ENCODE measurements at places on chromosomes 16 and 17.

GRCh38 chr17:57676543-57676942, 68.6 kb downstream of the CCDC182 start:
- DNase-seq, result no peak

GRCh38 chr17:32331243-32332040, 10.5 kb downstream of the C17orf75 start:
- no peak for DNase-seq

GRCh38 chr17:10294180-10294579, 78.6 kb downstream of the MYH13 start:
- DNase-seq, result no peak

DNA sequence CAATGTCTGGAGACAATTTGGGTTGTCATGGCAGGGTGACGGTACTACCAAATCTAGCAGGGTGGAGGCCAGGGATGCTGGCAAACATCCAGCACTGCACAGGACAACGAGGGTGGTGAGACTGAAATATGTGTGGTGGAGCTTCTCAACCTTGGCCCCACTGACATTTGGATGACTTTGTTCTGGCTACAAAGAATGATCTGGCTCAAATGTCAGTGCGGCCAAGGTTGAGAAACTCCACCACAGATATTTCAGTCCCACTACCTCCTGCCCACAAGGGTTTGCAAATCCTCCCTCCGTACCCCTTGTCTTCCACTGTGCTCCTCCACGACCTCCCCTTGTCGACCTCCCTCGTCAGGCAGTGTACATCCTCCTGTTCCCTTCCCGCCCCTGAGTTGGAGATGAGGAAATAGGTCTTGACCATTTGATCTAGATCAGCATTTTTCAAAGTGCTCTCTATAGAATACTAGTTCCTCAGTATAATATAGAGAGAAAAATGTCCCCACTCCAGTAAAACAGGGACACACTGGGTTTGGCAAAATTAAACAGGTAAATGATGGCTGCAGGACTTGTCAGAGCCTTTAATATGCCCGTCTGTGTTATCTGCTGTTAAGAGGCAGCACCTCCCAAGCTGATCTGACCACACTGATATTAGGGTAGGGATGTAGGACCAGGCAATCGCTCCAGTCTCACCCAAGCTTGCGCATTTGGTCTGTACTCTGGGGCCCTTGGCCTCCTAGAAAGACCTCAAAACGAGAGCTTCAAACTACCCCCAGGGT, 6.8 kb downstream of the OSGIN1 start:
- no peak for DNase-seq

- DNase-seq, result no peak
Measured at GRCh38 chr17:16001226-16001897, 1.7 kb downstream of the TTC19 start.

- DNase-seq, result no peak
Measured at GRCh38 chr17:83053739-83054451, 25.5 kb upstream of the METRNL start.

GRCh38 chr16:53784291-53784690, 80.3 kb downstream of the FTO start:
- DNase-seq, result no peak

DNA sequence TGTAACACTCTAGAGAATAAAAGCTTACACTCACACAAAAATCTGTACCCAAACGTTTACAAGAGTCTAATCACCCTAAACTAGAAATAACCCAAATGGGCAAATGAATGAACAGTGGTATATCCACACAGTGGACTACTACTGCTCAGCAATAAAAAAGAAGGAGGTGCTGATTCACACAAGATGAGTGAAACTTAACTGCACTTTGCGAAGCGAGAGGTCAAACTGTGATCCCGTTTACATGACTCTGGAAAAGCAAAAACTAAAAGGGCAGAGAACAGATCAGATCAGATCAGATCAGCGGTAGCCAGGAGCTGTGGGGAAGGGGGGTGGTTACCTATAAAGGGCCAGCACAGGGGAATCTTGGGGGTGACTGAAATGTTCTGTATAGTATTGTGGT, 113.4 kb downstream of the TRIM37 start:
- no peak for DNase-seq

- DNase-seq, result no peak
Measured at GRCh38 chr17:33914125-33914524, 341.0 kb upstream of the CCL2 start.

- no peak for DNase-seq
Measured at GRCh38 chr16:72012607-72013006, 4.1 kb downstream of the DHODH start.

DNA sequence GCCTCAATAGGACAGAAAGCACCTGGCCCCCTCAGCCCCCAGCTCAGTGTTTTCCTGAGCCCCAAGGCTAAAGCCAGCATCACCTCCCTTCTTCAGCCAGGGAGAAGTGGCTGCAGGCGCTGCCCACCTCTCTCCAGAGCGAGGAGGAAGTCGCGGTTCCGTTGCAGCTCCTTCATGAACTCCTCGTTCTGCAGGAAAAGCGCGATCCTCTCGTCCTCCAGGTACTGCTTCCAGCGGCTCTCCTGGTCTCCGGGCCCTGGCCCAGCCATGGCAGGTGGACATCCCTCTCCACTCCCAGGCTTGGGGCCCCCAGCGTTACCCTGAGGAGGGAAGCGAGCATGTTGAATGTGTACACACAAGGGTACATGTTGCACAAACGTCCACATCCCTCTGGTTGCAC, 22.7 kb upstream of the MRPS23 start:
- DNase-seq, result no peak

GRCh38 chr17:6473128-6473767, 29.0 kb downstream of the PIMREG start:
- peak; percentile 69 for DNase-seq

DNA sequence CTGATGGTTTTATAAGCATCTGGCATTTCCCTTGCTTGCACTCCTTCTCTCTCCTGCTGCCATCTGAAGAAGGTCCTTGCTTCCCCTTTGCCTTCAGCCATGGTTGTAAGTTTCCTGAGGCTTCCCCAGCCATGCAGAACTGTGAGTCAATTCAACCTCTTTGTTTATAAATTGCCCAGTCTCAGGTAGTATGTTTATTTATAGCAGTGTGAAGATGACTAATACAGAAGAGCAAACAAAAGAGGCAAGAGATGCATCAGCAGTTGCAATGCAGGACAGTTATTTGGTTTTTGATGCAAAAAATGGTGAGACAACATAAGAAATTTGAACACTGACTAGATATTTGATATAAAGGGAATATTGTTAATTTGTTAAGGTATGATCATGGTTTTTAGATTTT, 16.8 kb downstream of the TMEM100 start:
- DNase-seq, result no peak

GRCh38 chr17:32878211-32878610, 1.3 kb upstream of the MYO1D start:
- no peak for DNase-seq

DNA sequence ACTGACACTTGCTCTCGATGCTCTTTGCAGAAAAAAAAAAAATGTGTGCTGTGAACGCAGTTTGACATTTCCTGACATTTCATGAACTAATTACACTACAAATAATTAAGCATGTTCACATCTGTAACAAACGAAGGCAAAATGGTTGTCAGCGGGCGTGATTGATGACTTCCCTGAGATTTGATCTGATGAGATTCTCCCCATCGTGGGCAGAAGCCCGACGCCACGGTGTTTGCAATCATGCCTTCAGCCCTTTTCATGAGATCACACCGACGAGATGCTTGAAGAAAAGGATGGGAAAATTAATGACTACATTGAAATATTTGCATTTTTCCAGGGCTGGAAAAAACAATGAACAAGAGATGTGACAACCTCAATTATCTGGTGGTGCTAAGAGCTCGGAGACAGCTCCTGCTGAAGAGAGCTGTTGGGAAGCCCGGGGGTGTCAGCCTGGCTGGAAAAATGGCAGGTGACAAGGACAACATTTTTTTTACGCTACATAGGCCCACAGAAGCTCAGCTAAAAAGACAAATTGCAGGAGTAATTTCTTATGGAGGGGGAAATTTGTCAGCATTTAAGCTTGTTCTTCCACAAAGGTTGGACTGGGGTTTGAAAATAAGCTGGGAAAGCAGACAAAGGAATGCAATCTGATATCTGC, 259.4 kb upstream of the IRX3 start:
- DNase-seq, result no peak

DNA sequence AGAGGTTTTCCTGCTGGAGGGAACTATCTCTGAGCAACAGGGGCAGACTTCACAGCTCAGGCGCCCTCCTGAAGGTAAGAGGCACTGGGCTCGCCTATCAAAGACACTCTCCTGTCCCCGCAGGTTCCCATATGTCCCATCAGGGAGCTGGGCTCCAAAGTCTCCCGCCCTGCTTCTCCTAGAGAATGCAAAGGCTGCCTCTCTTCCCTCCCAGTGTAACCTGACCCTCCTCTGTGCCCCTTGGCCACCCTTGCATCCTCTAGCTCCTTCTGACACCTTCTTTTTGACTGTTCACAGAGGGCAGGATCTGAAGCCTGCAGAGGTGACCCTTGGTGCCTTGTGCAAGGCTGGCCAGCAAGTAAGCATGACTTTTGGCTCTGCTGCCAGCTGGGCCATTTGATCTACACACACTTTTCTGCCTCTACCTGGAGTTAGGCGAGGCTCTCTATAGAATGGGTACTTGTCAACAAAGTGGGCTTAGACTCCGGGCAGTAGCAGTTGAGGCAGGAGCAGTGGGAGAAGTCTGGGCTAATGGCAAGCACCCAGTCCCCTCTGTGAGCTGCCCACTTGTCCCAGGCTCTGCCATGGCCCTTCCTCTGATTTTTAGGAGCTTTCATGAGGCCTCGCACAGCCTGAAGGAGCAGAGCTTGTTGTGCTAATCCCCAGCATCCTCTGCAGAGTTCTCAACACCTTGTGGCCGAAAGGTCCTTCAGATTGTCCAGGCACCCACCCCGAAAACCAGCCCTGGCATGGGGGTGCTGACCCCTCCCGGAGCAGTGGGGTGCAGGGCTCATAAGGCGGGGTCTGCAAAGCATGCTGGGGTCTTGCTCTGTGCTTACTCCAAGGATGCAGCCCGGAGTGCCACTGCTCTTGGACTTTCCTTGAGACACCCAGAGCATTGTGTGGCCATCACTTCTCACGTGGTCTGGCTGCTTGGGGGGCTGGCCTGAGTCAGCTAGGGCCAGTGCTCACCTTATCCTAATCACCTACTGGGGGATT, 122.9 kb downstream of the METRNL start:
- DNase-seq, result no peak

DNA sequence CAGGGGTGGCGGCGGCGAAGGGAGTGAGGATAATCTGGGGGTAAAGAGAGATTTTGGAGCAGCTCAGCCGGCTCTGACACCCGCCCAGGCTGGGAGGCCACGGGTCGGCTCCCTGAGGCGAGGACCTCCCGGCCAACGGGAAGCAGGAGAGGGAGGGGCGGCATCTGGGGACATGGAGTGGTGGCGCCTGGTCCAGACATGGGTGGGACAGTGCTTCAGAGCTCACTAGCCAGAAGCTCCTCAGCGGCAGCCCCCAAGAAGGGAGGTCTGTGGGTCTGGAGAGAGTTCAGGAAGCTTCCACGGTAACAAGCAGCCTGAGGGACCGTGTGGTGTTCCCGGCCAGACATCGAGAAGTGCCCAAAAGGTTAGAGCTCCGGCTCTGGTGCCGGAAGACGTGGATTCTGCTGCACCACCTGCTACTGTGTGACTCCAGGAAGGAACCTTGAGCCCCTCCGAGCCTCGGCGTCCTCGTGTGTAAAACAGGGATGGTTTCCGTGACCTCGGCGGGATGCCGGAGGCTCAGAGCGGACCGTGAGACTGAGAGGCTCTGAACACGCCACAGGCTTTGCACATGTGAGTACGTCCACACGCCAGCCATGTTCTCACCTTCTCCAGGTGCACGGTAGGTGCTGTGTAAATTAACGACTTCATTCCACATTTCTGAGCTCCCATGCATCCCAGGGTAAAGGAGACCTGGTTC, 56.9 kb downstream of the TIMM22 start:
- DNase-seq, result no peak

All from left renal cortex interstitium (tissue), 4 donors.